ENCODE measurements at places on chromosomes 6 and 20.

DNA sequence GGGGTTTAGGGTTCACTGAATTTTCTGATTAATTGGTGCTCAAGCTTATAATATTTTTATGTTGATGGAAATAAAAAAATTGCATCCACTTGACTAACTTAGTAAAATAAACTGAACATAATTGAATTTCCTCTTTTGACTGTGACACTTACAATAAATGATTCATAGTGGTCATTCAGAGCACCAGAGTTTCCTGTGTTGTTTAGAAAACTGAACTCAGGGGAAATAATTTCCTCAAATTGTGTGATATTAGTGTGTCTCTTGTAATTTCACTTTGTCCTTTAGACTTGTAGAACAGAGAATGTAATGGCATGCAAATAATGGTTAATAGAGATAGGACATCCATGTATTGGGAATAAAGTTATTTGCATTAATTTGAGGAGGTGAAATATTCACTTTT lies 319.7 kb upstream of the MAN1A1 start:
- DNase-seq = no peak

- peak; percentile 71 for DNase-seq
These were observed 29.2 kb downstream of the AFDN start for GRCh38 chr6:167855825-167856425.

DNA sequence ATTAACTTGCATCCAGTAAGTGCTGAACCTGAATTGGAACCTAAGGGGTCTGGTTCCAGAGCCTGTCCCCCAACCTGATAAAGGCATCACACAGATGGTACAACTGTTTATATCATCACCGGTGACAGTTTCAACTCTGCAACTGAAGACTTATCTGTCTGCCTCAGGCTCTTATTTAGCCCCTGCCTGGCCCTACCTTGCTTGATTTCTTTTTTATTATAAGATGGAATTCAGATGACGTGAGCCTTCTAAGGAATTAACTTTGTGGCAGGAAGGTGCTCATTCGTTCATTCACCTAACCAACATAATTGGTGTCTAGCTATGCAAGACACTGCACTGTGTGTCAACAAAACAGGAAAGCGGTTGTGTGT lies 175.0 kb downstream of the BCAS1 start:
- no peak for DNase-seq

- no peak for DNase-seq
These were observed 789.5 kb downstream of the DHX35 start for GRCh38 chr20:39751557-39752137.

GRCh38 chr6:5659467-5659866 lies 347.3 kb downstream of the NRN1 start:
- no peak for DNase-seq

GRCh38 chr20:4069751-4070150 lies 54.4 kb upstream of the RNF24 start:
- no peak for DNase-seq

DNA sequence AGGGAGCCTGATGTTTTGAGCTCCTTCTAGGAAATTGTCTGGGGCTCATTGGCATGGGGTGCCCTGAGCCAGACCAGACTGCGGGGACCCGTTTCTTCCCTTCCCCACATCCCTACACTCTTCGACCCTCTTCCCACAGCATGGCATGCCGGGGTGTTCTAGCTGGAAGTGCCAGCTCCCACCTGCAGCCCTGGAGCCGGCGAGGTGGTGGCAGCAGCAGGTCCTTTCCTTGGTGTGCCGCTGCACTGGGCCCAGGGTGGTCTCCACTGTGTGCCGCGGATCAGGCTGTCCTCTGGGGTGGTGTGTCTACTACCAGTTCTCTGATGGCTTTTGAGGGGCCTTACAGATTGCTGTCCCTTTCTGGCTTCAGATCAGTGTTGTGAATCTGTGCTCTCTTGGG lies 7.5 kb upstream of the RWDD1 start:
- no peak for DNase-seq

DNA sequence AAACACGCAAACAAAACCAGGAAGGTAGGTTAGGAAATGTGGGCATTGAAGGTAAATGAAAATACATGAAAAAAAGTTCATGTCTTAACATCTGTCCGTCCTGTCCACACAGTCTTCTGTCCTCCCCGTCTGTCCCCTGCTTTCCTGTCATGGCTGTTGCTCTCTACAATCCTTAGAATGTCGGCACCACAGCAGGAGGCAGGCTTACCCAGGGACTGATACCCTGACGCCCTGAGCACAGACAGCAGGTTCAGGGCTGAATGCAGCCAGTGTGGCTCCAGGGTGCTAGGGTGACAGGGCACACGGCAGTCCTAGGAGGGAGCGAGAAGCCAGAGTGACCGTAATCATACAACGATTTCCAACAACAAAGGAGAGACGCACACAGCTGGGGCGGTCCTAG lies 123.7 kb downstream of the IRF4 start:
- DNase-seq = no peak

DNA sequence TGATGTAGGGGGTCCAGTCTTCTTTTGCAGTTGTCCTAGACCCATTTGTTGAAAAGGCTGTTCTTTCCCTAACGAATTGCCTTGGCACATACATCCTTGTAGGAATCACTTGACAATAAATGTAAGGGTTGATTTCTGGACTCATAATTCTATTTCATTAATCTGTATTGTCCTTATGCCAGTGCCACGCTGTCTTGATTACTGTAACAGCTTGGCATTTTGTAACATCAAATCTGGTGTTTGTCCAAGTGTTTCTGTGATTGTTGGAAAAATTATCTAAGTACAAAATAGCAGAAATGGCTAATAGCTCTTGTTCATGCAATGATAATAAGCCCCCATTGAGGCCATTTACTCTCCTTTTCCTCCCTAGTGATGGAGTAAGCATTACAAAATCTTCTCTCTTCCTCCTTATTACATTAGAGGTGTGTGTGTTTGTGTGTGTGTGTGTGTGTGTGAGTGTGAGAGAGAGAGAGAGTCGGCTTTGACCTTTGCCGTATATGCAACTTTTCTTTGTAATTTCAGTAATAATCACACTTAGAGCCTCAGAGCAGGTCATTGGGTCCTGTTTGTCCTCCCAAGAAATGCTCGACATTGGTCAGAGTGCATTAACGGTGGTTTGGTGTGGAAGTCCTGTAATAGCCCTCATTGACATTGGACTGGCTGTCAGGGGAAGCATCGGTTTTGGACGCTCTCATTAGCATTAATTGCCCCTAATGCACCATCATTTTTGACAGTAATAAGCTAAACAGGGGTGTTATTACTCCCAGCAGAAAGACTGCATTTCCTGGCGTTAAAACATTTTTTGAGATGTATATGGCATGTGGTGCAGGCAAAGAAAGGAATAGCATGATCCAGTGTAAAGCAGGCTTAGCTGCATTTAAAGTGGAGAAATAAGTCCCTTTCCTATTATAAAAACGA lies 40.7 kb upstream of the MROH8 start:
- no peak for DNase-seq

DNA sequence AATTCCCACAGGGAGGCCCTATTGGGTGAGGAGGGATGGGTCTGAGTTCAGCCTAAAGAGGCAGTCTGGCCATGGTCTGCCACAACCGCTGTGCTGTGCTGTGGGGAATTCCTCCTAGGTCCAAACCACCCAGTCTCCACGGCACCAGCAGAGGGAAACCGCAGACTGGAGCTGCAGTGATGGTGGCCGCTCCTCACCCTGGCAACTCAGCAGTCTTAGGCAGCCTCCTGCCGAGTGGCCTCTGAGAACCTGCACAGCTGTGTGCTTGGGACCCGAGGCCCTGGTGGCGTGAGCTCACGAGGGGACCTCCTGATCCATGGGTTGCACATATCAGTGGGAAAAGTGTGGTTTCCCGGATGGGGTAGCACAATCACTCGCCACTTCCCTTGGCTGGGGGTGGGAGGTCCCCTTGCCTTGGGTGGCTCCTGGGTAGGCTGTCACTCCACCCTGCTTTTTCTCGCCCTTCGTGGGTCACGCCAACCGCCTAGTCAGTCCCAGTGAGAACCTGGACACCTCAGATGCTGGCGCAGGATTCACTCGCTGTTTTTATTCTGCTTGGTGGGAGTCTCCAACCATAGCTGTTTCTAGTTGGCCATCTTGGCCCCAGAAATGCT lies 242.2 kb downstream of the CDH26 start:
- no peak for DNase-seq

- no peak for DNase-seq
These were observed 88.9 kb upstream of the SNAP25 start for GRCh38 chr20:10129749-10130148.

DNA sequence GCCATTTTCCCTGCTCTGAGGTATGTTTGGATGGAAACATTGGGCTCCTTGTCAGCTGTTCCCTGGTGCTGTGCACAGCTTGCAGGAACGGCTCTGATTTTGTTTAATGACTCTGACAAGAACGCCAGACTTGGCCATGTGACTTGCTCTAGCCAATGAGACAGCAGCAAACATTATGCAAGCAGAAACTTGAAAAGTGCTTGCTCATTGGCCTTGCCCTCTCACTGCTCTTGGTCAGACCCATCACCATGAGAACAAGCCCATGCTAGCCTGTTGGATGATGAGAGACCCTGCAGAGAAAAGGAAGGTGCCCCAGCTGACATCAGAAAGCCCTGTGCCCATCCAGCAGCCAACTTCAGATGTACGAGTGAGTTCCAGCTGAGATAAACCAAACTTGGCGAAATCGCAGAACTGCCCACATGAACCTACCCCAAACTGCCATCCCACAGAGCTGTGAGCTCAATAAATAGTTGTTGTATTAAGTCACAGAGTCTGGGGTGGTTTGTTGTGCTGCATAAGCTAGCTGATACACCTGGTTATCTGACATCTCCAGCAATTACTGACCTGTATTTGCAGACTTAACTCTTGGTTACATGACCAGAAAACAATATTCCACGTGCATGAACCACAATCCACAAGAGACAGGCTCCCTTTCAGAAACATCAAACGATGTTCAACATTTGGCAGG lies 96.9 kb downstream of the JPH2 start:
- DNase-seq = peak; percentile 24

DNA sequence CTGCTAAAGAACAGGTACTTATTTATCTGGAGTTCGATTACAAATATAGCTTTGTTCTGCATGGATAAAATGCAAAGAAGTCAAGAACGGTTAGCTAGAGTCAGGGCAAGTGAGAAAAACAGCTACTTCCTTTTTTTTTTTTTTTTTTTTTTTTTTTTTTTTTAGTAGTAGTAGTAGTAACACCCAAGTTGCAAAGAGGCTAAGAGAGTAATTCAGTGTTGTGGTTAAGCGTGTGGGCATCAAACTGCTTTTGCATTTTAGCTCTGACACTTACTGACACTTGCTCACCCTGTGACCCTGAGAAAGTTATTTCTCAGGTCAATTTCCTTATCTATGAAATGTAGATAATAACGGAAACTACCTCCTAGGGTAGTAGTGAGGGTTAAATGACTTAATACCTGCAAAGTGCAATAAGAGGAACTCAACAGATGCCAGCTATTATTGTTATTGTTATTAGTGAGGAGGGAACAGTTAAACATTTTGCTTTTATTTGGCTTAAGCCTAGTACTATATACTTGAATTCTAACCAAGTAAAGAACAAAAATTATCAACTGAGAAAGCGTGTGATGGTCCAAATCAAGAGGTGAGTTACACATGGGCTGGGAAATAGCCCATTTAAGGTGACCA lies 86.7 kb upstream of the BACH2 start:
- no peak for DNase-seq

DNA sequence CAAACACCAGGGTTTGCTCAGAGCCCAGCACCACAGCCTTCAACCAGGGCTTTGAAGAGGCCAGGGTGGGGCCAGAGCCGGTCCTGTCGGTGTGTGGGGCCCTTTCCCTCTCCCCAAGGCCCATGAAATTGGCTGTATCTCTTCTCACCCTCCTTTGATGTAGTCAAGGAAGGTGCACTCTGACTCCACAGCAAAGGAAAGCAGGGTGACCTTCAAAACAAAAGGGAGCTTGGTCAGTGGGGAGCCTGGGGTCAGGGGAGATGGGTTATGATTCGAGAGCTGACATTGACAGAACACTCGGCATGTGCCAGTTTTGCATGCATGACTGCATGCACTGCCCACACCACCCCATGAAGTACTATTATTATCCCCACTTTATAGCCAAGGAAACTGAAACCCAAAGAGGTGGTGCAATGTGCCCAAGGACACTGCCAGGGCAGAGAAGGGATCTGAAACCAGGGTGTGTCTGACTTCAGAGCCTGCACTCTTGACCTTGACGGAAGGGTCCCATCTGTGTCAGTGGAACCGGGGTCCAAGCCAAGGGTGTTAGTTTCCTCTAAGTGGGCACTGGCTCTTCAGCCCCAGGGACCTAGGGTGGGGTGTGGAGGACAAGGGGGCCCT lies 55.4 kb downstream of the RAB44 start:
- no peak for DNase-seq

- no peak for DNase-seq
These were observed 2.7 kb upstream of the IP6K3 start for GRCh38 chr6:33749401-33749800.

DNA sequence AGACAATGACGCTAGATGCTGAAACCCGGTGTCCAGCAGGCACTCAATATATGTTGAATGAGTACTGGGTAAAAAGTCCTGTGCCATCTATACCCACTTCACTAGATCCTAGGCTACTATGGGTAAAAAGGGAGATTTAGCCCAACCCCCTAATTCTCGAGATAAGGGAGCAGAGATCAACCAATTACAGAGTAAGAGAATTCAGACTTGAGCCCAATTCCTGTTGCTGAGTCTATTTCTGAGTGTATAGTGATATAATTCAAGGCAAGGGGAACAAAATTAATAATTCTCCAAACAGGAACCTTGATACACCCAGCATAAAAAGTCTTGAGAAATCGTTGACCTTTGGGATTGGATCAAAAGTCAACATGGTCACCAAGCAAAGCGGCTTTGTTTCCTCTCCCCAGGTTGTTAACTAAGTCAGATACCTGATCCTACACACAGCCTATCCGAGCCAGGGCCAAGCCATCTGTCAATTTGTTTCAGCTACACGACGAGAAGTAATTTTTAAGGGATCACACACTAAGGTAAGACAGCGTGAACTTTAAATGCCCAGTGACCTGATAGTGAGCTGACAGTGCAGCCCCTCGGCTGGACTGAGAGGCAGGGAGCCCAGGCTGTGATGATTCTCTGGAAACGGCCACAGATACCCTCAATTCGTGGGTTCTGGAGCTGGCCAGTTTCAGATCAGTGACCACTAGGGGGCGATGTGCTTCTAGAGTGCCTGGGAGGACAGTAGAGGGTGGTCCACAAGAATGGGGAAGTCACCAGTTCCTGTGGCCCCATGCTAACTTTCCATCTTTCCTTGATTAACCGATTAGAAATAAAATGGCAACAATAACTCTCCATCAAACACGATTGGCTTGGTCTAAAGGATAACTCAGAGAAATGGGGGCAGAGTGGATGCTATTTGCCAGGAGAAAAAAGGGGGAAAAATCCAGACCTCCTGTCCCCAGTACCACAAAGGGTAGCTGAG lies 46.2 kb downstream of the SLC22A23 start:
- peak; percentile 49 for DNase-seq

GRCh38 chr6:34328969-34329368 lies 63.5 kb downstream of the NUDT3 start:
- DNase-seq = no peak
